ENCODE measurements at places on chromosomes 7 and 10.

GRCh38 chr10:34996843-34997242, 93.3 kb downstream of the CUL2 start:
- DNase-seq, result no peak

DNA sequence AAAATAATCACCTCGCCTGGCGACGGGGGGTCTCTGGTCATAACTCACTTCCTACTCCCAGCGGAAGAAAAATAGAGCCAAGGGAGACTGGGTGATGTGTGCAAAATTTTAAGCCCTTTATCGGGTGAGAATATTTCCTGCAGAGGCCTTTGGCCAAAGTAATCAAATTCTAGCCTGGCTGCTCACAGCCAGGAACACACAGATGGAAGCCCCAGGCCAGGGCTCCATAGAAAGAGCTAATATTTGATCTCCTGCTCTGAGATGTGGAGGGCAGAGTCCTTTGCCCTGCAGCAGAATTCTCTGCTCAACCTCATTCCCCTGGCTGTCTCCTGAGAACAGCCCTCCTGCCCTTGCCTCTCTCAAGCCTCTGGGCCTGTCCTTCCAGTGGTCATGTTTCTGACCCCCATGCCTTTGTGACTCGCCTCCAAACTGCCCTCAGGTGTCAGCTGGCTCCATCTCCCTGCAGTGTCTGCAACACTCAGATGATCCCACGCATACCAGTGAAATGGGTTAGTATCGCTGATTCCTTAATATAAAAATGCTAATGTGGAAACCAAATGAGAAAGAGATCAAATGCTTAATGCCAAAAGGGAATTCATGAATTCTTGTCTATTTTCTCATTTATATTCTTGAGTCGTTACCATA, 34.5 kb downstream of the FRMD4A start:
- no peak for DNase-seq

GRCh38 chr10:79449181-79450146, 4.0 kb upstream of the ZCCHC24 start:
- DNase-seq, result no peak

GRCh38 chr7:150382123-150382843, 3.2 kb downstream of the ZNF775 start:
- no peak for DNase-seq

GRCh38 chr7:150626696-150627095, 5.5 kb downstream of the GIMAP6 start:
- no peak for DNase-seq

DNA sequence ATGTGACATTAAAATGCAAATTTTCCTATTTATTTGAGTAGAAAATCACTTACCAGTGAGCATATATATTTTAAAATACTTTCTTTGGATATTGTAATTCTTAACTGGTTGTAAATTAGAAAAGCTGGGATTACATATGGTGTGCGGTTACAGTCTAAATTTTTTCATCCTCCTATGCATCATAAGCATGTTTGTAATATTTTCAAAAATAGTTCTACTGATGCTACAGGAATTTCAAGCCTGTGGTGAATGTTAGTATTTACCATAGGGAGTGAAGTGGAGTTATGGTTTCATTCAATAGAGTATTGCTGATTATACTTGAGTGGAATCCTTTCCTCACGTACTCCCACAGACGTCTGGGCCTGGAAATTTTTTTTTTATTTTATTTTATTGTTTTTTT, 34.6 kb upstream of the ST7 start:
- no peak for DNase-seq

GRCh38 chr10:116918583-116918982, 69.3 kb downstream of the ENO4 start:
- no peak for DNase-seq

- no peak for DNase-seq
These were observed 23.6 kb upstream of the PLEKHA1 start for GRCh38 chr10:122350893-122351292.

Measured in NCI-H1105 treated with DMSO at 0.1 percent for 48 hours (cell line).